ENCODE measurements at places on chromosomes 6 and 20.

DNA sequence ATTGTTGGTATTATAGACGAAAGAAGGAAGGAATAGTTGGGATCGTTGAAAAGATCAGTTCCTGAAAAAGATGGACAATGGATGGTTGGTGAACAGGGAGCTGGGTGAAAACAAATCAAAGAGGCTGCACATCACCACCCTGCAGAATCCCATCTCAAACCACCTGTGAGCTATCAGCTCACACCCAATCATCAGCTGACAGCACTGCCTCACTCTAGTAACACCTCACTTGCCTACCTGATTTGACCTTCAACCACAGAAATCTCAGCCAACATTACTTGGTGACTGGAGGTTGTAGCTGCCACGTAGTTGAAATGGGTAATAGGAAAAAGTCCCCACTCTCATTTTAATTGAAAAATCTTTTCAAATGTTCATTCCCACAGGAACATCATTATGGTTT, 101.8 kb upstream of the DST start:
- no peak for DNase-seq

DNA sequence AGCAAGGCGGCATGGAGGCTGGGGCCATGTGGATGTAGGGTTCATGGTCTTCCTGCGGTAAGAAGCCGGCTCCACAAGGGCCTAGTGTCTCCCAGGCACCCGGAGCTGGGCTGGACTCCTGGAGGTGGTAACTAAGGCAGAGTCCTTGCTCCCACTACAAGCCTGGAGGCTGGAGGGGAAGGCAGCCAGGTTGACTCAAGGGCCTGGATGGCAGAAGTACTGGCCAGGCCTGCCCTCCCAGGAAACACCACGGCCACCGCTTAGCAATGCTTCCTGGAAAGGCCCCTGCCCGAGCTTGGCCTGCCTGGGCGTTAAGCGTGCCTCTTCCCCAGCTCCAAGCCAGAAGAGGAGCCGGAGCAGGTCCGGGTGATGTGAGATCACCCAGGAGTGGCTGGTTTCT, 182.0 kb downstream of the ZDHHC14 start:
- no peak for DNase-seq

- no peak for DNase-seq
Observed at GRCh38 chr6:39803872-39804271, 11.7 kb downstream of the DAAM2 start.

DNA sequence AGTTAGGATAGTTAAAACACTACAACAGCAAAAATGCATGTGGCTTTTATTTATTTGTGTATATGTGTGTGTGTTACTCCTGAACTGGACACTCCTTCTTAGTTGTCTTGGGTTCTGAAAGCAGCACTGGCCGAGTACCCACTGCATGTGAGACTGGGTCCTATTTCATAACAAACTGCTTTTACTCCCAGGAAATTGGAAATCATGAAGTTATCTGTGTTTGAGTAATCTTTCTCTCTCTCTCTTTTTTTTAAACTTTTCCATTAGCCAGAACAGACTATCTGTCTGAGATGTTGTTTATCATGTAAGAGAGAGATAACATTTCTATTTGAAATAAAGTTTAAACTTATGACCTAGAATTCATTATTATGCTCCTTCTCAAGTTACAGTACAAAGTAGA, 110.4 kb downstream of the LIN28B start:
- DNase-seq = no peak

- DNase-seq = no peak
Observed at GRCh38 chr6:157607317-157608109, 215.5 kb upstream of the SNX9 start.

DNA sequence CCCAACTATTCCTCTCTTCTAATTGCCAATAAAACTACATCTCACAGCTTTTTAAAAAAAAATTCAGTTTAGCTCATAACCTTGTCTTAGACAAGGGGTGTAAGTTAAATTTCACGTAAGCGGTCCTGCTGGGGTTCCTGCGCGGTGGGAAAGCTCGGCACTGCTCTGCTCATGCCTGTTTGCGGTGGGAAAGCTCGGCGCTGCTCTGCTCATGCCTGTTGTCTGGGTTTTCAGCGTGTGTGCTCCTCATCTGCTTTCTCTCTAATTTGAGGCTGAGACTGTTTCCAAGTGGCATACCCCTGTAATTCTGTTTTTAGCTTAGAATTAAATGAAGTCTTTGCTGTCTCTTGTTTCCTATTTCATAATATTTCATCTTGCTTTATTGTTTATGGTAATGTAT, 18.6 kb downstream of the ARID1B start:
- DNase-seq = no peak

- DNase-seq = no peak
Observed at GRCh38 chr6:99802396-99803031, 191.5 kb downstream of the MCHR2 start.

GRCh38 chr6:38695933-38696332, 7.0 kb downstream of the GLO1 start:
- no peak for DNase-seq

DNA sequence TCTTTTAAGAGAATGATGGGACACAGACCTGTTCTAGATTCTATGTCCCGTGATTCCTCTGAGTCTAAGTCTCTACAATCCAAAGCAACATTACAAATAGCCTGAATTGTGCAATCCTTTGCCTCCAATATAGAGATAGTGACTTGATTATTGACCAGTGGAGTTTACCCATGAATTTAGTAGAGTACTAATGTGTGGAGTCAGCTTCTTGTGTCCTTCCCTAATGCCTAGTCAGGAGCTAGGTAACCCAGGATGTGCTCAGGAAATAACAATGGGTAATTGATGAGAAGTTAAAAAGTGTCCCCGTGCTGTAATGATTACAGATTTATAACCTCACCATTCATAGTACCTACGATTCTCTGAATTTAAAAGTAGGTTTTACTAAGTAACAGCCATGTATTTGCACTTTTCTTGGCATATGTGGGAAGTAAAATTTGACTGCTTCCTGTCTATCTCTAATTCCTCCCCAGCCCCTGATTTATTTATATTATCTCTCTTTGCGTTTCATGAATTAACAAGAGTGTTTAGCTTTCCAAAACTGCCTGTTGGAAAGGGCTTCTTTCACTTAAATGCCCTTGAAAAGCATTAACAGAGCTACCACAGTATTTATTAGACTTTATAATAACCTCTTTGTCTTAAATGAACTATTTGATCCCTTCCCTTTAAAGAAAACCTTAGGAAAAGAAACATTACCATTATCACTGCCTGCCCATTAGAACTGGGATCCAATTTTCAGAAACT, 30.5 kb downstream of the NEDD9 start:
- no peak for DNase-seq

DNA sequence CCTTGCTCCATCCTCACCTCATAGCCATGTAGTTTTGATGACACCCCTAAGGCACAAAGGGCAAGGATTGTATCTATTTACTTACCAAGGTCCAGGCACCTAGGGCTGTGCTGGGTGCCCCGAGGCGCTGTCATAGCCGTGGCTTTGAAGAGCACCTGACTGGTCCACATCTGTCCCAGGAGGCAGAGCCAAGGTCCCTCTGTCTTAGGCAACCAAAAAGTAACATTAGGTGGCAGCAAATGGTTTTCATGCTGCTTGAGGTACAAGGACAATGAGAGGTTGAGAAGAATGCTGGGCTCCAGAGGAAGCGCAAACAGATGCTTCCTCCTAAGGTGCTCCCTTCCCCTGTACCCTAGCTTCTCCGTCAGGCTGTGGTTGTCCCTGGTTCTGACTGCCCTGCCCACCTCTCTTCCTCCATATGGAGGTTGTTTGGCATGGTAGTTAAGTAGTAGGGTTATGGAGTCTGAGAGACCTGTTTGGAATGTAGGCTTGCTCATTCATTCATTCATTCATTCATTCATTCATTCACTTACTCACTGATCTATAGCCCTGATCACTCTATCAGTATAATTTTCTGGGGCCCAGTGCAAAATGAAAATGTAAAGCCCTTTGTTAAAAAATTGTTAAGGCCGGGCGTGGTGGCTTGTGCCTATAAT, 3.0 kb upstream of the UQCC2 start:
- no peak for DNase-seq

DNA sequence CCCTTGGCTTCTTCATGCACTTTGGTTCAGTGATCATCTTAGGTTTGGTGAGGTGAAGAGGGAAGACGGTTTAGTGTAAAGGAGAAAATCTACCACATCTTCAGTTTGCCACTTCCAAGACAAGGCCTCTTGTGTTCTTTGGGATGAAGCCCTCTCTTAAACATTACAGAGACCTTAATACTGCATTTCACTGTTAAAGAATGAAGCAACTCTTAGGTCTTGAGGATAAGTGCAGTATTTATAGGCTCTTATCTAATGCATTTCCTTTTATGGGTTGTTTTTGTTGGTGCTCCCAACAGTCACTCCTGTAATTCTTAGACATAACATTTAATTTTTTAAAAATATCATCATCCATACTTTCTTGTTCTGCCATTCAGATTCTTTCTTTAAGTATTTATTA, 139.9 kb upstream of the LAMP5 start:
- no peak for DNase-seq

DNA sequence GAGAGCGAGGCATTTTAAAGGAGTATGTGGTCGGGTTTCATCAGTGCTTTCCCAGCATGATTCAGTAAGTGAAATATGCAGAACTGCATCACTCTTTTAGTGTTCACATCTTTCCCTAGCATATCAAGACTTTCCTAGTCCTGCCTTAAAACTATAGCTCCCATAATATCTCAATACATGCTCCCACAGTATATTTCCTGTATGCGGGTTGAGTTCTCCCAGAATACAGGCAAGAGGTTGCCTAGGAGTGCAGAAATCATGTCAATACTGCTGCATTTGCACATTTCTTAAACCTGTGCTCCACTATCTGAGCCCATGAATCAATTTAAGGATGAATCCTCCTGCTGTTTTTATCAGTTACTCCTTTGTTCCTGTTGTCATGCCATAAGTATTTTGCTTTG, 386.6 kb upstream of the SLC35B3 start:
- DNase-seq = no peak

All from activated CD4-positive, alpha-beta T cell treated with anti-CD3 and anti-CD28 coated beads, Interleukin-2, amount 50 U/mL, for 1 hour (primary cell).